ENCODE measurements at places on chromosomes 2 and 18. TPM values are rescaled to one million over a fixed set of nuclear protein-coding genes. Genes with fewer than 3 reads are reported as not detected.

The TMEM163 gene
- 0.57 TPM for total RNA-seq

The AGPS gene
- 26.2 TPM for total RNA-seq

The RRM2 gene
- 0.32 TPM for total RNA-seq

The INHBB gene
- not detected for total RNA-seq

The DPP4 gene
- 53.6 TPM for total RNA-seq

The NOTO gene
- total RNA-seq, result not detected

The CEP76 gene
- total RNA-seq, result 8.9 TPM

The NAT8 gene
- total RNA-seq, result not detected

The DSG4 gene
- not detected for total RNA-seq

DNA sequence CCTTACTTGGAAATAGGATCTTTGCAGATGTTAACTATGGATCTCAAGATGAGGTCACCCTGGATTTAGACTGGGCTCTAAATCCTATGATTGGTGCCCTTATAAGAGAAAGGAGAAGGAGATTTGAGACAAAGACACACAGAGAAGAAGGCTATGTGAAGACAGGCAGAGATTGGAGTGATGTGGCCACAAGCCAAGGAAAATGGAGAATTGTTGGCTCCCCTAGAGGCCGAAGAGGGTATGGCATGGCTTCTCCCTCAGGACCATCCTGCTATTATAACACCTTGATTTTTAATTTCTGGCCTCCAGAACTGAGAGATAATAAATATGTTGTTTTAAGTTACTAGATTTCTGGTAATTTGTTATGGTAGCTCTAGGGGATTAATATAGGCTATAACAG is 7.6 kb downstream of the CYBRD1 start:
- DNase-seq, result no peak
- no peak overlapping the region for H3K27ac ChIP-seq
- H3K4me1 ChIP-seq, result no peaks in the 10 kb centered on the region
- no peaks in the 10 kb centered on the region for H3K36me3 ChIP-seq
- no peak overlapping the region for H3K4me3 ChIP-seq

DNA sequence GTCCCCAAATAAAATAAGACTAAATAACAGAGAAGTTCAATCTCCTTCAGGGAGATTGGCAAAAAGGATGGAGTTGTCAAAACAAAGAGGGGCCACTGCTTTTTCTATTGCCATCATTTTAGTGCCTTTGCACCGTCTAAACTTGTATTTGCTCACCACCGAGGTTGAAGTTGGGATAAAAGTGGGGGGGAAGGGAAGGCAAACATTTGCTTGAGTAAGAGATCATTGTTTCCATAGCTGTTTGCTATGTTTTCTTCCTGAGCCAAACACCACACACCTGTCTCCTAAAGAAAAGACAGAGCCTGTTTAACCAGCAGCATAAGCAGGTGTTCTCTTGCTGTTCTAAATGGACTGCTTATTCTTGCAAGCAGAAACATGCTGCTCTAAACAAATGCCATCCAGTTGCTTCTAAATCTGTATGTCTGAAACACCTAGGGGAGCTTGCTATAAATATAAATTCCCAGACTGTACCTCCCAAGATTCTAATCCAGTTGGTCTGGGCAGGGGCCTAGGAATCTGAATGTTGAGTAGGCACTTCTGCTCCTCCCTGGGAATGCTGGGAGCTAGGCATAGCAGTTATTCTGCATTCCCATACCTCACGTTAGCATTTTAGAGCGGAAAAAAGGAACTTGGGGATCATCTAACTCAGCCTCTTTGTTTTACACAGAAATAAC is 179.4 kb upstream of the ARL4C start:
- peaks cover 23% of the 10 kb centered on the region for H3K27me3 ChIP-seq
- no peak overlapping the region for H3K27ac ChIP-seq
- DNase-seq, result no peak
- H3K4me3 ChIP-seq, result no peak overlapping the region
- H3K4me1 ChIP-seq, result no peaks in the 10 kb centered on the region
- no peaks in the 10 kb centered on the region for H3K36me3 ChIP-seq

- H3K4me1 ChIP-seq, result peaks cover 78% of the 10 kb centered on the region
- no peaks in the 10 kb centered on the region for H3K27me3 ChIP-seq
- peak overlapping the region; percentile 91 for H3K4me3 ChIP-seq
- DNase-seq, result no peak
Observed at GRCh38 chr2:230660294-230661060, 52.2 kb upstream of the CAB39 start.

- H3K27ac ChIP-seq, result no peak overlapping the region
- H3K27me3 ChIP-seq, result no peaks in the 10 kb centered on the region
- H3K4me3 ChIP-seq, result no peak overlapping the region
- H3K36me3 ChIP-seq, result no peaks in the 10 kb centered on the region
- no peaks in the 10 kb centered on the region for H3K4me1 ChIP-seq
Observed at GRCh38 chr2:71190656-71191569, 36.0 kb downstream of the PAIP2B start.

DNA sequence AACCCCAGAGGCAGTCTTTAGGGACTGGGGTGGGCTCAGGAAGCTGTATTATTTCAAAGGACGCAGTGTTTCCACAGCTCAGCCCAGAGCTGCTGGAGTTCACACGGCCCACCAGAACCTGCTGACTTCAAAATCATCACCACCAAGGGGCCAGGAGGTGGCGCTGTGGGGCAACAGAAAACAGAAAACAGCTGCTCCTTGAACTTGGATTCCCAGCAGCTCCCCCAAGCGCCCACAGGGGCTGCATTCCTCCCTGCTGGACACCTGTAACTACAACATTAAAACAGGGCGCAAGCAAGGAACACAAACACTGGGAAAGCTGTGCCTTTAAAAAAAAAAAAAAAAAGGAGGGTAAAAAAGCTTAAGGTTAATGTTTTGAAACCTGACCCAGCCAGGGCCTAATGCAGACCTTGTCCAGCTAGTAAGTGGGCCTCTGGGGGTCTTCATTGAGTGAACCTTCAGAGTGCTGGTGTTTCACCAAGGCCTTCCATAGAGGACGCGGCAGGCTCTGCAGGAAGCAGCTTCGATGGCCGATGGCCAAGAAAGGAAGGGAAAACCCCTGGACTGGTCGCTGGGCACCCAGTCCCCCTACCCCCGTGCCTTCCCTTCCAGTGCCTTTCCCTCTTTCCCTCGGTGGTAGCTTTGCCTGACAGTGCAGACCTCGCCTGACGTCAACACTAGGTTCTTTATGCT is 25.9 kb downstream of the MLPH start:
- H3K27ac ChIP-seq, result no peak overlapping the region
- peaks cover 4% of the 10 kb centered on the region for H3K4me1 ChIP-seq

DNA sequence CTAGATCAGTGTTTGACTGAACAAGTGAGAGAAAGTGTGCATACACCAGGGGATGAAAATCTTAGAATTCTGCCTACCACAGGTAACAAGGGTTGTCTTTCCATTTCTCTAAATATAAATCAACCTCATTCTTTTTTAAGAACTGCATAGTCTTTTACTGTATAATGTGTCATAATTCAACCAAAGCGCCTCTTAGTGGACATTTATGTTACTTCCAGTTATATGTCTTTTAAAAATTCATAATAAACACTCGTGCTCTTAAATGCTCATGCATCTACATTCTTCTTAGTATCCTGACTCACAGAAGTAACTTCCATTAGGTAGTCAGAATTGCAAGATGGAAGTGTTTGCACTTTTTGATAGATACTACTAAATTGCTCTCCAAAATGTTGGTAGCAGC is 76.2 kb downstream of the CHRNA1 start:
- DNase-seq, result no peak
- H3K36me3 ChIP-seq, result no peaks in the 10 kb centered on the region
- peak overlapping the region; percentile 4 for H3K27ac ChIP-seq

DNA sequence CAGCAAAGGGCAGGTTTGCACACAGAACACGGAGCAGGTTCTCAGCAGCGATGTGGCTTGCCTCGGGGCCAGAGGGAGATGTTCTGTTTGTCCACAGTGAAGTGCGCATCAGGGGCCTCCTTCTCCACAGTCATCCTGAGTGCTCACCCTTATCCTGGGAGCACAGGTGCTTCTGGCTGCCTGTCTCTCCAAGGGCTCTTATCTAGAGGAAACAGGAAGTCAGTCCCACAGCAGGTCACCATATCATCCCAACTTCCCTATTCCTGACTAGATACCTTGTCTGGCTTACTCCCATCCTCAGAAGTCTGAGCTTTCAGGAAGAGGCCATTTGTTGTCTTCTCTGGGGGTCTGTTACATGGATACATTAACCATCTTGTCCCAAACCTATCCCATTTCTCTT is at the start of gene CD207:
Gene CD207 (minus strand): TSS at position 174 of the 400 bp plus-strand sequence. CDS start 40 bp downstream, at position 134.
- H3K4me1 ChIP-seq, result peaks cover 7% of the 10 kb centered on the region
- DNase-seq, result no peak
- peaks cover 60% of the 10 kb centered on the region for H3K27me3 ChIP-seq
- no peak within 1 kb of the TSS for H3K27ac ChIP-seq

GRCh38 chr2:37851428-37851827 is 73.7 kb upstream of the RMDN2 start:
- no peaks in the 10 kb centered on the region for H3K36me3 ChIP-seq
- H3K4me1 ChIP-seq, result peaks cover 18% of the 10 kb centered on the region
- DNase-seq, result no peak
- no peaks in the 10 kb centered on the region for H3K27me3 ChIP-seq
- peak overlapping the region; percentile 41 for H3K4me3 ChIP-seq
- H3K27ac ChIP-seq, result peak overlapping the region; percentile 94

DNA sequence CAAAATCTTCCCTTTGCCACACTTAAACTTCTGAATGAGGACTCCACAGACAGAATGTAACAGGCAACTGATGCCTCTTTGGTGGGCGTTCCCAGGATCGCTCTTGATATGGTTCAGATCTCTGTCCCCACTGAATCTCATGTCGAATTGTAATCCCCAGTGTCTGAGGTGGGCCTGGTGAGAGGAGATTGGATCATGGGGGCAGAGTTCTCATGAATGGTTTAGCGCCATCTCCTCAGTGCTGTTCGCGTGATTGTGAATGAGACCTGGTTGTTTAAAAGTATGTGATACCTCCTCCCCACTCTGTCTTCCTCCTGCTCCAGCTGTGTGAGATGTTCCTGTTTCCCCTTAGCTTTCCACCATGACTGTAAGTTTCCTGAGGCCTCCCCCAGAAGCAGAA is 111.1 kb upstream of the SLC66A3 start:
- H3K27ac ChIP-seq, result no peak overlapping the region
- H3K4me3 ChIP-seq, result no peak overlapping the region
- peaks cover 43% of the 10 kb centered on the region for H3K27me3 ChIP-seq
- peaks cover 2% of the 10 kb centered on the region for H3K4me1 ChIP-seq
- peaks cover 5% of the 10 kb centered on the region for H3K36me3 ChIP-seq

GRCh38 chr2:98805412-98806171 is 74.7 kb upstream of the MGAT4A start:
- peaks cover 2% of the 10 kb centered on the region for H3K36me3 ChIP-seq
- peak overlapping the region; percentile 59 for H3K27ac ChIP-seq
- H3K27me3 ChIP-seq, result no peaks in the 10 kb centered on the region
- DNase-seq, result no peak
- H3K4me1 ChIP-seq, result peaks cover 8% of the 10 kb centered on the region

DNA sequence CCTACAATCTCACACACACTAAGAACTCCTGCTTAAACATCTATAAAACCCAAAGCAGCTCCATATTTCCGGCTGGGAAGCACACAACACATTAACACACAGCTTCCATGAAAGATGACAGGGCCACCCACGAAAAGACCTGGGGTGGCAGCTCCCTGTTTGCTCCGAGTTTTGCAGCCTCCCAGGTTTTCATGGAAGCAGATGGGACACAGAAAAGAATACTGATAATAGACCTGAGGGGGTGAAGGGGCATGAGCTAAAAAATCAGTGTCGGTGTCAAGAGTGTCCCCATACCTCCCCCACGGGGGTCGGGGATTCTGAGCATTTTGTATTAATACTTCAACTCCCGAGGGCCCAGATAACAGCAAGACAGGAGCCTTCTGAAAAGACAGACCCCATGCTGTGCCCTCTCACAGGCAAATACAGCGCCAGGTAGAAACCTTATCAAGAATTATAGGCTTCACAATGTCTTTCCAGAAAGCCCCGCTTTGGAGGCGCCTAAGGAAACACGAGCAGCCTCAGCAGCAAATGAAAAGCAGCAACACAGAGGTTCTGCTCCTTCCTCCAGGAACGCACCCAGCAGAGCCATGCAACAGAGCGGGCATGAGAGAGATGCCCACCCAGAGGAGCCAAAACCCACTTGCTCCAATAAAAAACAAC is 50.5 kb downstream of the ZNF516 start:
- no peak for DNase-seq
- H3K4me3 ChIP-seq, result no peak overlapping the region
- no peak overlapping the region for H3K27ac ChIP-seq
- peaks cover 2% of the 10 kb centered on the region for H3K36me3 ChIP-seq
- H3K27me3 ChIP-seq, result no peaks in the 10 kb centered on the region

GRCh38 chr2:238803996-238804870 is 43.7 kb upstream of the TWIST2 start:
- DNase-seq, result no peak
- H3K36me3 ChIP-seq, result no peaks in the 10 kb centered on the region
- no peak overlapping the region for H3K27ac ChIP-seq
- peaks cover 2% of the 10 kb centered on the region for H3K4me1 ChIP-seq

Measured in T-helper 17 cell (primary cell).